ELR (cell line): ENCODE measurements at places on chromosomes 13 and 19.

DNA sequence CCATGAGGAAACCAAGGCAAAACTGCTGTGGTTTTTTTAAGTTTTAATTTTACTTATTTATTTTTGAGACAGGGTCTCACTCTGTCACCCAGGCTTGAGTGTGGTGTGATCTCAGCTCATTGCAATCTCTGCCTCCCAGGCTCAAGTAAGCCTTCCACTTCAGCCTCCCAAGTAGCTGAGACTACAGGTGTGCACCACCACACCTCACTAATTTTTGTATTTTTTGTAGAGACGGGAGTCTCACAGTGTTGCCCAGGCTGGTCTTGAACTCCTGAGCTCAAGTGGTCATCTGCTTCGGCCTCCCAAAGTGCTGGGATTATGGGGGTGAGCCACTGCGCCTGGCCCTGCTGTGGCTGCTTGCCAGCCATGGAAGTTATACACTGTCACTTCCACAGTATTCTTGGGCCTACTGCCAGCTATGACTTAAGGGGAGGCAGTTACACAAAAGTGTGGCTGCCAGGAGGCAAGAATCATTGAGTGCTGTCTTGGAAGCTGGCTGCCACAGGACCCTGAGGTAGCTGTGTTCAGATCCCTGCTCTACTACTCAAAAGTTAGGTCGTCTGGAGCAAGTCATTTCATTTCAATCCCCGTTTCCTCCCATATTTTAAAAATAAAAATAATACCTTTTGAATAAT is 12.7 kb downstream of the FARP1 start:
- DNase-seq: peak; percentile 73

GRCh38 chr13:85737952-85738351 is 61.3 kb downstream of the SLITRK6 start:
- no peak for DNase-seq

DNA sequence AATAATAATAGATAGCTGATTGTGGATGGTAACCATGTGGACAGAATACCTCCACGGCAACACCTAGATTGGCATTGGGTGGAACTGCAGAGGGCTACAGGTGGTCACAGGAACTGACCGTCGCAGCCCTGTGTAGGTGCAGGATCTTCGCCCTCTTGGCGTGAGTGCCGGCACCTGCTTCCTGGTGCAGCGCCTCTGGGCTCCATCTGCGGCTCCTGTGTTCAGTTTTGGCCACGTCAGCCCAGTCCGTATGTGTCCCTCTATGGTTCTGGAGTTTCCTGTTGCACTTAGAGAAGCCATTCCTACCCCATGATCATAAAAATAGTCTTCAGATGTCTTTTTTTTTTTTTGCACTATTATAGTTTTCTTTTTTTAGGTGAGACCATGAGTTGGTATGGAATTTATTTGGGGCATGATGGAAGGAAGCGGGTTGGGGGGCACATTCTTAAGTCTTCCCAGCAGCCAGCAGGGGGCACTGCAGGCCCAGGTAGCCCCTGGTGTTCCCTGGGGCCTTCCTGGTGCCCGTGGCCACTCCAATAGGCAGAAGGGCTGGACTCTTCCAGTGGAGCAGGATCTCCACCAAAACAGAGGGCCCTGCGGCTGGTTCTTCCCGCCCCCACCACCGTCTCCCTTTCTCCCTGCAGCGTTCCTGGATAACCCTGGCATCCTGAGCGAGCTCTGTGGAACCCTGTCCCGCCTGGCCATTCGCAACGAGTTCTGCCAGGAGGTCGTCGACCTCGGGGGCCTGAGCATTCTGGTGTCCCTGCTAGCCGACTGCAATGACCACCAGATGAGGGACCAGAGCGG is 10.1 kb upstream of the SLC25A42 start:
- DNase-seq: peak; percentile 63

DNA sequence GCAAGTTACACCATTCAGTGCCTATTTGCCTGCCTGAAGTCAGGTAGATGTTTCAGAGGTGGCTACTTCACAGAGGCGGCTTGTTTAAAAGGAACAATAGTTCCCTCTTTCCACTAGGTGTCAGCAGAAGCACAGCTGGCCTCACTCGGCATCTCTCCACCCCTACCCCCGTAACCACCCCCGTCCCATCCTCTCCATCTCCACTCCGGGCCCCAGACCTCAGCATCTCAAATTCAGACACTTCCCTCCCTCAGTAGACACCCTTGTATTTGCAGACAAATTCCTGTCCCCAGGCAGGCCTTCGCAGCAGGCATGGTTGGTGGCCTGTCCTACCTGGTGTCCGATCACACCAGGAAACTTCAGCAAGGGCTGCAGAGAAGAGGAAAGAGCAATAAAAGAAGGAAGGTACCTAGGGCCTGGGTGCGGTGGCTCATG is 9.1 kb upstream of the DPP9 start:
- DNase-seq: peak; percentile 75

DNA sequence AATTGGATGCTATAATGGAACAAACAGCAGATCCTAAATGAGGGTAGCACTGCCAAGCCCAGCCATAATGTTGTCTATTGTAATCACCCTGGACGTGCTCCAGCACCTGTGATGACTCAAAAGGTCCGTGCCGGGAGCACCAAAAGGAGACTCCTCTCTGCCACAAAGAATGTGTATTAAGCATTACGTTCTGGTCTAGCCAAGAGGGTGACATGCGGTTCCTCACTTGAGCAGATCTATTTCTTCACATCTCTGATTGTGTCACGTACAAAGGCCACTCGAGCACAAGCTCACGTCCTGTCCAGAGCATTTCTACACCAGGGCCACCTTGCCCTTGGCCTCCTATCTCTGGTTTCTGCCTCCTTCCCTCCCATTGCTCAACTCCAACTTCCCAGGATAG is 219.9 kb upstream of the IRS2 start:
- DNase-seq: peak; percentile 81

DNA sequence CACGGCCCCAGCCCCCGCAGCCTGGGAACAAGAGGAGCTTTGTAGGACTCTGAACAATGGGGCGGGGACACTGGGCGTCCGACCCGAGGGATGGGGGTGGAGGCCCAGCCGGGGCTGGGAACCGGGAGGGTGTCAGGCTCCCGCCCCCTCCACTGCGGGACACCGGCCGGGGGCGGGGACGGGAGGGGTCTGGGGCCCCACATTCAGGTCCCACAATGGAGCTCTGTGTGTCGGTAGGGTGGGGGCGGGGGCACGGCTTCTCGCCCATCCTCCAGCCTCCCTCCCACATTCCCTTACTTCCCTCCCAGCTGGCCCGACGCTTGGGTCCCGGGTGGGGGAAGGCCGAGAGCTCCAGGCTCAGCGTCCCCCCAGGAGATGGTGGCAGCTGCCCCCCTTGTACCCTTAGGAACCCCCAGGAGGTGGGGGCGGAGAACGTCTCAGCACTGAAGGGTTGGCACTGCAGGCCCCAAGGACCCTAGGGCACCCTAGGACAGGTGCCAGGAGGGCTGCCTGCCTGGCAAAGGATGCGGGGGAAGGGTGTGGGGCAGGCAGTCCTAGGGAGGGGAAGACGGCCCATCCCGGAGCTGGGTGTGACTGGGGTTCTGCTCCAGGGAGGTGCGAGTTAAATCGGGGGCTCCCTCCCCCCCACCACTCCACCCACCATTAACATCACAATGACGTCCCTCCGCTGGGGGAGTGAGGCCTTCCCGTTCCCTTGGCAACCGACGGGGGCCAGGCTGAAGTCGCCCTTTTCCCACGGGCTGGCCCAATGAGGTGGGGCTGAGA is 5.3 kb downstream of the TTYH1 start:
- DNase-seq: no peak

GRCh38 chr13:27997904-27998522 is 9.5 kb upstream of the URAD start:
- DNase-seq: peak; percentile 50

- peak; percentile 70 for DNase-seq
Measured at GRCh38 chr19:42081584-42082203, 5.7 kb downstream of the ZNF574 start.

DNA sequence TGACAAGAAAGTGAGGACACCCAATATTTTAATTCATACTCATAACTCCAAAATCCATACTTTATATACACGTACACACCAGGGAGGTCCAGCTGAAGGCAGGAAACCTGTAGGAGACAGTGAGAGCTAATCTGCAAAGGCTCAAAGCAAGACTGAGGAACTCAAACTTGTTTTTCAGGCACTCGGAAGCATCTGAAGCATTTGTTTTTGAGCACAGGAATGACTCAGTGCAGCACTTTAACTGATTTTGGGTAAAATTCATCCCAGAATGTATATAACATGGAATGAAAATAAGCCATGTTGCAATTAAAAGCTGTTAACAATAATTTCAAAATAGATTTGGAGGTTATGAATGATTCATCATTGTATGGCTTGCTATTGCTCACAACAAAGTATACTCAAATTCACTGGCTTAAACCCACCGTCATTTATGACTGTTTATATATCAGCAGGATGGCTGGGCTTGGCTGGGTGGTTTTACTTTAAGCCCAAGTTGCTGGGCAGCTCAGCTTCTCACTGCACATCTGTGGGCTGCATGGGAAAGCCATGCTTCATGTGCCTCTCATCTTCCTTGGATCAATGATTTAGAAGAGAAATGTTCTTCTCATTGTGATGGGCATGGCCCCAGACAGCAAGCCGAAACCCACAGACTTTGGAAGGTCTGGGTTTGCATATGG is 177.0 kb downstream of the RFC3 start:
- no peak for DNase-seq

DNA sequence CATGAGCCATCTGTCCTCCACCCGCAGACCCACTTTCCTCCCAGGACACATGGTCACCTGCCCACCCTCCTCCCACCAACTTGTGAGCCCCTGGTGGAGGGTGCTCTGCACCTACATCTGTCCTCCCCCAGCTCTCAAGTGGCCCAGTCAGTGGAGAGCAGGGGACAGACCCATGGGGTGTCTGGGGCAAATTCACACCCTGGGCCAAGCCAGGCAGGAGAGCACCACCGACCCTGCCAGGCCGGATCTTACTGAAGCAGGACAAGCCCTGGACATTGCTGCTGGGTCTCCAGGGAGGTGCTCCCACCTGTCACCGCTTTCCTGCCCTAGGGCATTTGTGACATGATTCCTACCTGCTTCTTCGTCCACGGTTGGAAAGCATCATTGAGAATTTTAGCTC is 221.6 kb downstream of the TUBA3C start:
- no peak for DNase-seq

- DNase-seq: no peak
Measured at GRCh38 chr13:29887030-29887557, 36.7 kb upstream of the UBL3 start.

GRCh38 chr13:47291107-47291656 is 394.3 kb upstream of the HTR2A start:
- DNase-seq: no peak

DNA sequence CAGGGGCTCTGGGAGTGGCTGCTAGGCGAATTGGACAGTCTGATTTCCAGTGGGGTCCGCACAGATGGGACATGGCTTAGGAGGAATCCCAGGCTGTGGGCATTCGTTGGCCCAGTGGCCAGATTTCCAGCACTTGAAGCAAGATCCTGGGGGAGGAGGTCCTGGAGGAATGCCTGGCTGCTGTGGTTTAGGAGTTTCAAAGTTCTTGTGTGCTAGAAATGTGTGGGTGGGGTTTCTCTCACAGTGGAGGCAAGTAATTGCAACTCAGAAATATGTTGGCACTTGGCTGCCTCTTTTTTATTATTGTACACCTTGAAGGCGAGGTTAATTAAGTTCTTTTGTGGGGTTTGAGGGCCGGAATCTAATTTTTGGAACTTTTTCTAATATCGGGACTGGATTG is 17.1 kb downstream of the IGFL3 start:
- no peak for DNase-seq

- no peak for DNase-seq
Measured at GRCh38 chr19:39247701-39248664, 673 bp downstream of the IFNL4 start.

GRCh38 chr13:79779761-79780160 is 298.8 kb downstream of the NDFIP2 start:
- DNase-seq: peak; percentile 16

GRCh38 chr13:27182844-27183497 is 11.4 kb upstream of the USP12 start:
- peak; percentile 97 for DNase-seq

DNA sequence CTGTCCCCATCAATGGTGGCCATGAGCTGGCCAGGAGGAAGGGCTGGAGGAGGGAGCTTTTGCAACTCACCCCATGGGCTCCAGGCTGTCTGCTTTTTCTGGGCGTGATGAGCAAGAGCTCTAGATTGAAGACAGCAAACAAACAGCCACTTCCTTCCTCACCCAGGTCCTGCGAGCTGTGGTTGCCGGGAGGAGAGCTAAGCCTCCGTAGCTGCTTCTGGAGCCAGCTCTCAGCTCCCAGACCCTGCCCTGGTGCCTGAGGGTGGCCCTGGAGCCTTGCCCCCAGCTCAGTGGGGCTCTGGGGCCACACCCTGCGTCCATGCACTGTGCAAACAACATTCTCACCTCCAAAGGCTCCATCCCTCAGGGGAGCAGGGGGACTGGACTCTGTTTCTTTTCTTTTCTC is 6.2 kb downstream of the MYO1F start:
- peak; percentile 91 for DNase-seq

DNA sequence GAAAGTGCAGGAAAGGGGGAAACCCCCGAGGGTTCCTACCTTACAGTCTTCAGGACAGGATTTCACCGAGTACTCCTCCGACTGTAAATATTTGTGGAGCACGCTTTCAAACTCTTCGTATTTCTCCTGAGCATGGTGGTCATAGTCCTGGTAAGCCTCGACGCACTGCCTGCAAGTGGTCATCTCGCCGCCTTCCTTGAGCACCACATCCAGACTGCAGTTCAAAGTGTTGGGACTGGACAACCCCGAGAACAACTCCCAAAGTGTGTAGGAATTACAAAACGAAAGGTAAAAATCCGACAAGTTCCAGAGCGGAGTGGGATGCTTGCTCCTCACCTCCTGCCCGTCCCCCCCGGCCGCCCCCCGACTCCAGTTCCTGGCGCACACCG is 349.7 kb downstream of the LIG4 start:
- DNase-seq: no peak

- peak; percentile 8 for DNase-seq
Measured at GRCh38 chr19:33163481-33163880, 30.6 kb upstream of the LRP3 start.

- peak; percentile 74 for DNase-seq
Measured at GRCh38 chr13:113951246-113951999, 22.5 kb downstream of the C13orf46 start.

GRCh38 chr13:97879646-97880310 is 73.7 kb upstream of the IPO5 start:
- peak; percentile 94 for DNase-seq

DNA sequence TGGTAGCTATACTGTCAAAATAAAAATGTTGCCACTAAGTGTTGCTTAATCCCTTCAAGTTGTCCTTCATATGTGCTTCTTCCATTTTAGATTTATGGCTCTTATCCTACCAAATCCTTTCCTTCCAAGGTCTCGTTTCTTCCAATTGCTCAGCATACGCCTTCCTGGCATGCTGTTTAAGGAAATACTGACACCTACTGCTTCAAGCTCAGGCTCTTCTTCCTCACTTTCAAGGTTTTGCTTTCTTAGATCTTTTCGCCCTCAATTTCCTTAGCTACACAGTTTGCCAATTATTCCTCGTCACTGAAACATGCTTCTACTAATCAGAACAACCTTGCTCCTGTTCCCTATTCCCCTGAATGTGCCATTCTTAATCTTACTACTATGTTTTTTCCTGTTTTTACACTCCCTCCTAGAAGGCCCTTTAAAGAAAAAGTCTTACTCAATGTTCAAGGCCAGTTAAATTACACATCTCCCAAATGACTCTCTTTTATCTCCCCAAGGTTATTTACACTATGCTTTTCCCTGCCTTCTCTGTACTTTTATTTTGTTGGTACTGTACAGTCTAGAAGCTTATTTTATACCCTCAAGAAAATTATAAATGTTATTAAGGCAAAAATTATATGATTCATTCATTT is 343.1 kb downstream of the MZT1 start:
- DNase-seq: no peak
